ENCODE measurements at places on chromosomes 2 and 18.

GRCh38 chr2:163733301-163733938 lies 2.4 kb downstream of the FIGN start:
- DNase-seq: no peak

- no peak for DNase-seq
Observed at GRCh38 chr2:136238286-136239078, 120.5 kb upstream of the CXCR4 start.

- DNase-seq: no peak
Observed at GRCh38 chr2:160628811-160629210, 135.2 kb upstream of the RBMS1 start.

DNA sequence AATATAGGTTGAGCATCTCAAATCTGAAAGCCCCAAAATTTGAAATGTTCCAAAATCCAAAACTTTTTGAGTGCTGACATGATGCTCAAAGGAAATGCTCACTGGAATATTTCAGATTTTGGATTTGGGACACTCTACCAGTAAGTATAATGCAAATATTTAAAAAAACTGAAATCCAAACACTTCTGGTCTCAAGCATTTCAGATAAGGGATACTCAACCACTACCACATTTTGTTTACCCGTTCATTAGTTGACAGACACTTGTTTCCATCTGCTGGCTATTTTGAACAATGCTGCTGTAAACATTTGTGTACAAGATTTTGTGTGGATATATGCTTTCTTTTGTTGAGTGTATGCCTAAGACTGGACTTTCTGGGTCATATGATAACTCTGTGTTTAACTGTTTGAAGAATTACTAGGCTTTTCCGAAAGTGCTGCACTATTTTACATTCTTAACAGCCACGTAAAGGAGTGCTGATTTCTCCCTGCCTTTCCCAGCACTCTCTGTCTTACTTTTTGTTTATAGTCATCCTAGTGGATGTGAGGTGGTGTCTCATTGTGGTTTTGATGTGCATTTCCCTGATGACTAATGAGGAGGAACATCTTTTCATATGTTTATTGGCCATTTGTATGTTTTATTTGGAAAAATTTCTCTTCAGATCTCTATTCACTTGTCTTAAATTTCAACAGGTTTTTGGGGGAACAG lies 19.5 kb upstream of the DCDC2C start:
- DNase-seq: no peak

- no peak for DNase-seq
Observed at GRCh38 chr18:8643326-8643878, 34.2 kb downstream of the RAB12 start.

DNA sequence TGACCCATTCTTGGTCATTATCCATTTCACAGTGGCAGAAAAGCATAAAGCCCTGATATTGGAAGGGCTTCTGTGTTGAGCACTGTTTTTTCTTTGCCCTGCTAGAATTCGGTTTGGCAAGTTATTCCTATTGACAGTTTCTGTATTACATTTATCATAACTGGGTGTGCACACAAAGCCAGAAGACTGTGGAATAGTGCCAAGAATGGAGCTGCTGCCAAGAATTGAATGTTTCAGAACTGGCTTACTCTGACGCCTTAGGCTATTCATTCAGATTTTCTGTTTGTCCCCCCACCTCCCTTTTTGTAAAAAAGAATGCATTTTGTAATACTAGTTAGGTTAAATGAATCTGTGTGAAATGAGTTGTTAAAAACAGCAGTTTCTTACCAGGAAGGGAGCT lies 12.7 kb downstream of the KDM3A start:
- DNase-seq: no peak

GRCh38 chr2:134360745-134361487 lies 107.0 kb downstream of the MGAT5 start:
- DNase-seq: no peak

- DNase-seq: no peak
Observed at GRCh38 chr2:38733300-38733971, 17.7 kb downstream of the SRSF7 start.

DNA sequence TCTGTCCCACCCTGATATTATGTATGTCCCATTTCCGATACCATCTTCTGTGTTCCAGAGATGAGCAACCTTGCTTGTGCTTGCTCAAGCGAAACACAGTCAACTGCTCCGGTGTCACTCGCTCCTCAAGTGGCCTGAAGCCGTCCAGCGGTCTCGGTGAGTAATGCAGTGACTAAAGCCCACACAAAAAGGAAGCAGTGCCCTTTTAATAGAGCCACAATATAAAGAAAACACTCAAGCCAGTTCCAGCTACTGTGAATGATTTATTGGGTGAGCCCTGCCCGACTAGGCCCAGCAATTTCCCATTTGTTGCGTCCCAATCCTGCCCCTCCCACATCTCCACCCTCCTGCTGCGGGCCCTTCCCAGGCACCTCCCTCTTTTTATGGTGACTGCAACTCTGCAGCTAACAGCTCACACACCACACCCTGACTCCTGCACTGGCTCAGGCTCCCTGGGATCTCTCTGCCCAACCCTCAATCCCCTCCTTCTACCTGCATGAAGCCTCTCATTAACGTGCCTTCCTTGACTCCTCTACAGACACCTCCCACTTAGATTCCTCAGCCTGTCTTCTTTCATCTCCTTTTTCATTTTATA lies 44.2 kb upstream of the DSC1 start:
- no peak for DNase-seq

DNA sequence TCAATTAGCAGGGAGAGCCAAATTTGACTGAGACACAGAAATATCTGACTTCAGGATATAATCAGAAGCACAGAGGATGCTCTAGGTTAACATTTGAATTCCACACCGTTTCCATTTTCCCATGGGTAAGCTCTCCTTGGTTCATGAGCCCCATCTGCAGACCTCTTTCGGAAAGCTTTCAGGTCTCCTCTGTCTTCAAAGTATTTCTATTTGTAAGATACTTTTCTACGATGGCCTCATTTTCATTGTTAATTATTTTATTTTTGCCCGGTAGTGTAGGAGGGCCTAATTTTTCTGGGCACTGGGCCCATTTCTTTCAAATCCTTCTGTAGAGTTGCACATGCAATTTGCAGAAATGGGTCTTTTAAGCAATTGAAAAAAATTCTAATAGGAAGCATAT lies 53.8 kb downstream of the LRPPRC start:
- DNase-seq: no peak

DNA sequence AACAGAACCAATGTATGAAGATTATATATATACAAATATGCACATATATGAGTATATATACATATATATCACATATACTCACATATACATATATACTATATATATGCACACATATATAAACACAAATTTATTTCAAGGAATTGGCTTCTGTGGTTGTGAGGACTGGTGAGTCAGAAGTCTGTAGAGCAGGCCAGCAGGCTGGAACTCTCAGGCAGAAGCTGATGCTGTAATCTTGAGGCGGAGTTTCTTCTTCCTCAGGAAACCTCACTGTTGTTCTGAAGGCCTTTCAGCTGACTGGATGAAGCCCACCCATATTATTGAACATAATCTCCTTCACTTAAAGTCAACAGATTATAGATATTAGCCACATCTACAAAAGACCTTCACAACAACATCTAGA lies 143.9 kb upstream of the CREB1 start:
- no peak for DNase-seq

DNA sequence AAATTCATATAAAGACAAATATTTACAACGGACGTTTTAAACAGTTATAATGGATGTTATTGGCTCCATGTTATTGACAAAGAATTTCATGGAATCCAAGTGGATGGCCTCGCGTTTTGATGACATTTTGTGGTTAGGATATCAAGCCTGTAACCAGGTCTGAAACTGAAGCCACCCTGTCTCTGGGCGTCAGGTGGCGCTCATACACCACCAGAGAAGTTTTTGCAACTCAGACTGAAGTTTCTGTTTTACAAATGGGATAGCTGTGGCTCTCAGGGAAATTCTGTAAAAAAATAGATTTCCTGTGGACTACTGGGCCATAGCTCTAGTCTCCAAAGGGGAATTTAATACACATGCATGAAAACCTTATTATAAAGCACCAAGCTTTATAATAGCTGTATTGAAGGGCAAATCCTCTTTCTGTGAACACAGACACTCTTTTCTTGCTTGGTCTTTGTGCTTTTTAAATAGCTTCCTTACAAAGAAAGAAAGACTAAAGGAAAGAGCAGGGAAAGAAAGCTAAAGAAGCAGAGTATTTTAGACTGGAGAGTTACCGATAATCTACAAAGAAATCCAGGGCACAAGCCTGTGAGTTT lies 86.7 kb downstream of the C18orf54 start:
- DNase-seq: no peak

GRCh38 chr2:238523158-238524110 lies 96.7 kb downstream of the ASB1 start:
- DNase-seq: no peak

DNA sequence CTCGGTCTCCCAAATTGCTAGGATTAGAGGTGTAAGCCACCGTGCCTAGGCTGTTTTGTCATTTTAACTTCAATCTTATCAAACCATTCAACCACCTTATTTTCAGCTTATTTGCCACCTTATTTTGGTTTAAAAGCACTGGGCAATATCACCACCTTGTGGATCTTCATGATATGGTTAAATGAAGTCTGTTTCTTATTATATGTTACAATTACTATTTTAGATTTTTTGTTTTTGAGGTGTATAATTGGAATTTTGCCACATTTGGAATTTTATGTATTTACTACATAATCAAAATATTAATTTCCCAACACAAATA lies 43.8 kb upstream of the SCN9A start:
- DNase-seq: no peak

DNA sequence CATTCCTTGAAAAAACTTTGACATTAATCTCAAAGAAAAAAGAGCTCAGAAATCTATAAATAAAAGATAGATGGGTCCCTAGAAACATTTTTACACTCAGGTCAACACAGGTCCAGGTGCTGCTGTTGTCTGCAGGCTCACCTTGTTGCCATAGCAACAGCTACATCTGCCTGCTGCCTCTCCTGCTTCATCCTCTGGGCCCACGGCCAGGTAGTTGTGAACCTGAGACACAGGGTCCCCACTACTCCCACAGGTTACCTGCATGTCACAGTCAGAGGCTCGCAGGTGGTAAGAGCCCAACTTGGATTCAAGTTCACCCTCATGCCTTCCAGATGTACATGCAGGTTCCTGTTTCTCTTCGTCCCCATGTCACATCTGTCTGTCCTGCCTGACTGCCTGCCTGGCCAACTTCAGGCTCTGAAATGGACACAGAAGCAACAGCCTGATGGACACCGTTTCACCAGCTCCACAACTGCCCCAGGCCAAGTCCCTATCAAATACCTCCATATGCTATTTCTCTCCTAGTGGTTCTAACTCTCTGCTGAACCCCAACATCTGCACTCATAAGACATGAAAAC lies 88.3 kb upstream of the SALL3 start:
- DNase-seq: no peak

GRCh38 chr2:144261966-144262365 lies 258.0 kb downstream of the ZEB2 start:
- no peak for DNase-seq

DNA sequence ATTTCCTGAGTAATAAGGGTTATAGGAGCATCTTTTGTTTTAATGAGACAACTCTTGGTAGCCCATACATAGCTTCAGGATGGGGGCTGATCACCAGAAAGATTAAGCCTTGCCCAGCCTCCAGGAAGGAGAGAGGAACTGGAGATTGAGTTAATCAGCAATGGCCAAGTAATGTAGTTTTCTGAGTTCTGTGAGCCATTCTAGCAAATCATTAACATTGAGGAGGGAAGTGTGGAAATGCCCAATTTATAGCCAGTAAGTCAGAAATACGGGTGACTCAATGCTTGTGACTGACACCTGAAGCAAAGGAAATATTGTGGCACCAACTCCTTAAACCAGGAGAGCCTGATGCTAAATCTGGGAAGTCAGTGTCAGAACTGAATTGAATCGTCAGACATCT lies 205.1 kb upstream of the SRD5A2 start:
- no peak for DNase-seq

GRCh38 chr2:207044379-207045362 lies 105.4 kb downstream of the CPO start:
- DNase-seq: no peak

DNA sequence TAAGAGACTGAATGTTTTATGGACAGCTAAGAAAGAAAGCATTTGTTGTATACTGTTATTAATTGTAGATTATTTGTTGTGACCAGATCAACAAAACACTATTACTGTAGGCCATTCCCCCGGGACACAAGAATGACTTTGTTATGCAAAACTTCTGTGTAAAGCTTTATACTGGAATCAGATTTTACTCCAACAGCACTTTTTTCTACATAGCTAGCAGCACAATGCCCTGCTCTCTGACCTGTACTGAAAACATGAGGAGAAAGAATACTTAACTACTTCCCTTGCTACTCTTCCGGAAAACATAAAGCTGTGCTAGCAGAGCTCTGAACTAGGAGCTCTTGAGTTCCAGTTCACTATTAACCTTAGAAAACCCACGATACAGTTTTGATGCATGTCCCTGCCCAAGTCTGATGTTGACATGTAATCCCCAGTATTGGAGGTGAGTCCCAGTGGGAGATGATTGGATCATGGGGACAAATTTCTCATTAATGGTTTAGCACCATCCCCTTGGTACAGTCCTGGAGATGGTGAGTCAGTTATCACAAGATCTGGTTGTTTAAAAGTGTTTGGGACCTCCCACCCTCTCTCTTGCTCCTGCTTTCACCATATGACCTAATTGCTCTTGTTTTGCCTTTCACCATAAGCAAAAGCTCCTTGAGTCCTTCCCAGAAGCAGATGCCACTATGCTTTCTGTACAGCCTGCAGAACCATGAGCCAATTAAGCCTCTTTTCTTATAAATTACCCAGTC lies 601.1 kb upstream of the PIK3C3 start:
- DNase-seq: no peak

DNA sequence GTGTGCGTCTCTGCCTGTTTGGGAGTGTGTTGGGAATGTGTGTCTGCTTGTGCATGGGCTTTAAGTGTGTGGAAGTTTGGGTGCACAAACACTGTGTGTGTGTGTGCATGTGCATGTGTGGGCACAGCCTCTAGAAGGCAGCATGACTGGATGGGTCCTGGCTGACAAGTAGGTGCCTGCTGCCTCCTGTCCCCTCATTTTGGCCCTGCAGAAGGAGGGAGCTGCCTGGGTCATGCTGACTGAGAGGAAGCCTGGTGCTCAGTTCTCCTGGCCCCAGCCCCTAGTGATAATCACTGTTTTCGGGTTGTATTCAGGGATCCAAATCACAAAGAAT lies 34.1 kb downstream of the GLI2 start:
- DNase-seq: no peak

- DNase-seq: no peak
Observed at GRCh38 chr2:238601433-238602222, 174.9 kb downstream of the ASB1 start.

DNA sequence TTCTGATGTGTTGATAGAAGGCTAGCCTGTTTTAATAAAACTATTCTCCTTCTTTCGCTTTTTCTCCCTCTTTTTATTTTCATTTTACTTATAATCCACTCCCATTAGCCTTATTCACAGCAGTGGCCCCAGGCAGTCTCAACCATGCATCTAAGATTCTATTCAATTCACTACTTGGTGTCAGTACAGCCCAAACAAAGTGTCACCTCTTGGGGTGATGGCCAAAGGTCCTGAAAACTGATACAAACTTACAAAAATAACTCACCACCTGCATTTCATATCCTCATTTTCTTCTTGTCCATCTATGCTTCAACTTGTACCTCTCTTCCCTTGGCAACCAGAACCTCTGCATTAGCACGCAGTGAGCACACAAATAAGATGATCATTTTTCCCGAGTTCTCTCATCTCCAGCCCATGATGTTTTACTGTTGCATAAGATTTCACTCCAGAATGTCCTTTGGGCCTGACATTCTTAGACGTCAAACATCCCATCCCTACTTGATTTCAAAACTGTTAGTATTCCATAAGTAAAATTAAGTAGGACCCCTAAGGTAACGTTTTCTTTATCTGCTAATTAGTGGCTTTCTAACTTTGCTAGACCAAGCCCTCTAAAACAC lies 559.3 kb upstream of the TNP1 start:
- no peak for DNase-seq
